Stimulated activated CD4-positive, alpha-beta T cell treated with anti-CD3 and anti-CD28 coated beads, TNF-alpha, amount 100 ng/mL, for 24 hours (primary cell): ENCODE measurements at places on chromosomes 5 and 9.

DNA sequence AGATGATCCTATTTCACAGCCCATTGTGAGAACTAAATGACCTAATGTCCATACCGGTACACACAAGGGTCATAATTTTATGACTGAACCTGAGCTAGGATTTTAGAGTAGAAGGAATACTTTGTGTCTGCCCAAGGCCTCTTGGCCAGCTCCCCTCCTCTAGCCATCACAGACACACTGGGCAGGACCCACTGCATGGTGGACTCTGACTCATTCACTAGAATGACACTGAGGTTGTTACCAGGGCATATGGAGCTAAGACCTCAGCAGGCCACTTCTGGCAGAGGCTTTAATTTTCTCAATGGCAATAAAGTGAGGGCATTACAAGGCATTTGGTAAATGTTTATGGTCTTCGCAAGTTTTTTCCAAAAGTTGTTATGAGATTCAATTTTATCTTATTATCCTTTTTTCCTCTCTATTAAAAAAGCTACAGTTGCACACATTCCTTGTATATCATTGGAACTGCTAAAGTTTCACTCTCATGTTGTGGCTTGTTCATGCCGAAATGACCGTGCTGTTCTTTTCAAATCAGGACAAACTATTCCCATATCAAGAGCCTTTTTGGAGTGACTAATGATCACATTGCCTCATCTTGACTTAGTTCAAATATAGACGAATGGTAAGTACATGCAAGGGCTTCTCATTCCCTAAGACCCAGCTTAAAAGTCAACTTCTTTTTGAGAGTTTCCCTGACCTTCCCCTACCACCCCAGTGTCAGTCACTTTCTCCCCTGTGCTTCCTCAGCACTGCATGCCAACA, 595.7 kb downstream of the ACTL7B start:
- no peak for DNase-seq

DNA sequence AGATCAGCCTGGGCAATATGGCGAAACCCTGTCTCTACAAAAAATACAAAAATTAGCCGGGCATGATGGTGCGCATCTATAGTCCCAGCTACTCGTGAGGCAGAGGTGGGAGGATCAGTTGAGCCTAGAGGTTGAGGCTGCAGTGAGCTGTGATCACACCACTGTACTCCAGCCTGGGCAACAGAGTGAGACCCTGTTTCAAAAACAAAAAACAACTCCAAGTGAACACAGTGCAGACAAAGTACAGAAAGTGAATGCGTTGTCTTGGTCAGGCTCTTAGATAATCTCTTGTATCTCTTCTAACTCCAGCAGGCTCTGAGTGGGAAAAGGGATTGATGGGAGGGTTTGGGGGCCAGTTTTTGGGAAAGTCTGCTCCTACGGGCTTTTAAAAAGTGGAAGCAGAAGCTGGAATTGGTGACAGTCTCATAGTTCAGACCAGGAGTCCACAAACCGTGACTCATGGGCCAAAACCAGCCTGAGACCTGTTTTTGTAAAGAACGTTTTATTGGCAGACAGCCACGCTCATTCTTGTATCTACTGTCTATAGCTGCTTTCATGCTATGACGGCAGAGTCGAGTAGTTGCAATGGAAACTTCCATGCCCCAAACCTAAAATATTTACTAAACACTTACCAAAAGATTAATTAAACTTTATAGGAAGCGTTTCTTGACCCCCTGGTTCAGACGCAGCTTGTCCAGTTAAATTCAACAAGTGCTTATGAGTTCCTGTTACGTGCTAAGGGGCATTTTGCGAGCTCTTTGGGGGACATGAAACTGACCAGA, 32.9 kb downstream of the NDST1 start:
- no peak for DNase-seq

DNA sequence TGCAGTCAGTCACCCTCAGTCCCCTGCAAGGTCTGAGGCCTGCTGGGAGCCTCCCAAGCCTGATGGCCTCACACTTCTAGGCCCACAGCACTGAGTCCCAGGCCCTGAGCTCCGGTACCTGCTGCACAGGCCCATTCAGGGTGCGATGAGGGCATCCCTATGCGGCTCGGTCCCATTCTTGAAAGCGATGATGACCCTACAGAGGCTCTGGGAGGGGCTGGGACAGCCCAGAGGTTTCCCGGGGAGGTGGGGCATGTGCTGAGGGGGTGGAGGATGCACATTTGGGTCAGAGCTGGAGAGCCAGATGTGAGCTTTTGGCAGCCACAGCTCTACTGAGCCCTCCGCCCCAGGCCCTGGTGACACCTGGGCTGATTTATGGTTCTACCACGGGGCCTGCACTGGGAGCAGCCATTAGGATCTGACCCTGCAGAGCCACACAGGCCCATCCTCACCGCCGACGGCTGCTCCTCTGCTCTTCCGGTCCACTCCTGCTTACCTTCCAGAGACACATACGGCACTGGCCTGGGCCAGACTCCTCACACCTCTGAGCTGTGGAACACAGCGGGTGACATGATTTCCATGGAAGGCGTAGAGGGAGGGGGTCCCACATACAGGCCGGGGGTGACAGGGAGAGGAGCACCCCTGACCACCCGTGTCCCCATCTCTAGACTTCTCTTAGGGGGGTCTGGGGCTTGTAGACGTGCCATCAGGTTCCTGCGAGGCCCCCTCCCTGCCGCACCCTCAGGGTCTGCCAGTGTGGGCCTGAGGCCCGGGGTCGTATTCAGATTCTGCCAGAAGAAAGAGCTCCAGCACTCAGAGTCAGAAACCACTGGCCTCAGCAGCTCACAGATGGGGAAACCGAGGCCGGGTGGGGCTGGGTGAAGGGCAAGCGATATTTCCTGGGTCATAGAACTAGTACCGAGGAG, 53.4 kb downstream of the COL23A1 start:
- DNase-seq = no peak

DNA sequence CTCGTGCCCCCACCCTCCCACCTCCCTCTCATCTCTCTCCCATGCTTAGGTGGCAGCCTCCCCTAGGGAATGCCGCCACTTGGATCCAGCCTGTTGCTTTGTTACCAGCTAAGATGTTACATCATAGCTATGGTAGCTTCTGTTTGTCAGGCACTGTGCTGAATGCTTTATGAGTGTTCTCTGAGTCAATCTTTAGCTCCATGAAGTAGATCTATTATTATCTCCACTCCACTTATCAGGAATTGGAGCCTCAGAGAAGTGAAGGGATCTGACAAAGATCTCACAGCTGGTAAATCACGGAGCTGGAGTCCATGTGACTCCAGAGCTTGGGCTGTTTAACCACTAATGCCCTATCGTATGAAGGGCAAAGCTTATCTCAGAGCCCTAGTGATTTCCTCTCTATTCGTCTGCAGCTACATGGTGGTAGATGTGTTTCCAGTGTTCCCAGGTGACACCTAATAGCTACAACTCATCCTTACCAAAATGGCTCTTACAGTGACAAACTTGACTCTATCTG, 54.1 kb downstream of the GARNL3 start:
- DNase-seq = no peak

DNA sequence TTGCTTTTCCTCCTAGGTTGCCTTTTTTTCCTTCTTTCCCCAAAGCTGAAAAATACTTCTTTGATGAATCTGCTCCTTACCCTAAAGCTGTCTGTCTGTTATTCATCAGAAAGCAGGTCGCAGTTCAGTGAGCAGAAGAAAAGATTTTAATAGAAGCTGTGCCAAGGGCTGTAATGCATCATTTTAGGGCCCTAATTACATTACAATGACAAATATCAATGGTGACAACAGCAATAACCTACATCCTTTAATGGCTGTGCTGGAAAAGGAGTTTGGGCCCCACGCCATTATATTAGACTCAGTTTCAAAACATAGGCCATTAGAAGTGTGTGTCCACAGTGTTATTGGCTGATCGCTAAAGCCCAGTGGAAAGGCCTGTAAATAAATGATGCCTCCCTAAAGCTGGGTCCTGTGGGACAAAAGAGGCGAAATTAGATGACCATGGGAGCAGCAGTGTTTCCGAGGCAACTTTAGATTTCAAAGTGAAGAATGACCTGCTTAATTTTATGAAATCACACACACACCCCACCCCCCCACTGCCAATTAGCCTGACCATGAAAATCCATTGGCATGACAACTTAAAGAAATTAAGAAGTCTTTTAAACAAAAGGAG, 38.4 kb downstream of the TLE4 start:
- DNase-seq = no peak

DNA sequence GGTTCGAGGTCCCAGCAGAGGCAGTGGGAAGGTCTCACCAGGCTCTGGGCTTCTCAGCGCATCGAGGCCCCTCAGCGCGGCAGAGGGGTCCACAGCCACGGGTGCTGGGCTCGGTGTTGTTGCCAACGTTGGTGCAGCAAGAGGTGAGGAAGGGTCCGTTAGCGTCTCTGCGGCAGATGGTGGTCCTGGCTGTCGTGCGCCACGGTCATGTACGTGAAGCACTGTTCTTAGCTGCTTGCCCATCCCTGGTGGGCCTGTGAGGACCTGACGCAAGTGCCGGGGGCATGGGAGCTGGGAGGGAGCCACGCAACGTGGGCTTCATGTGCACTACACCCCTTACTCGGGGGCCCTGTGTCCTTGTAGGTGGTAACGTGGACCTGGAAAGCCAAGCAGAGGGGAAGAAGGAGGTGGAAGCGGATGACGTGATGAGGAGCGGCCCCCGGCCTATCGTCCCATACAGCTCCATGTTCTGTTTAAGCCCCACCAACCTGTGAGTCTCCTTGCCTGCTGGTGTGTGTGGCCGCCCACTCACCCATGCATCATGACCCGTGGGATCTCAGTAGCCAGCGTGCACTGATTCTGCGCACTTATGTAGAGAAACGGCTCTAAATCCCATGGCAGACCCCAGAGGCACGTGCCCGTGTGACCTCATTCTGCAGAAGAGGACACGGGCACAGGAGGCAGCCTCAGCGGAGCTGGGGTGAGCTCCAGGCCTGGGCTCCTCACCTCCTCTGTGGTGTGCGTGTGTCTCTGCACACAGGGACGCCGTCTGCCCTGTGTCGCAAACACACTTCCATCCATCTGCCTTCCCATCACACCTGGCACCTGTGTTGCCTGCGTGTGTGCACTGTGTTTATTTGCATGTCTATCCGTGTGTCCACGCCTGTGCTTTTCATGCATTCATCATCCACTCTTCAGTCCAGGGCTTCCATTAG, 166.1 kb downstream of the CACNA1B start:
- DNase-seq = no peak

GRCh38 chr5:9789777-9790176, 159.6 kb upstream of the TAS2R1 start:
- no peak for DNase-seq

GRCh38 chr5:148561801-148562311, 92.5 kb downstream of the HTR4 start:
- DNase-seq = no peak

GRCh38 chr5:143605403-143606005, 202.0 kb upstream of the NR3C1 start:
- DNase-seq = no peak
